ENCODE measurements at places on chromosomes 12 and 14. TPM values are rescaled to one million over a fixed set of nuclear protein-coding genes. Genes with fewer than 3 reads are reported as not detected.

Gene SYNDIG1L
- 1.9 TPM for total RNA-seq

Gene TPPP2
- total RNA-seq = not detected

- H3K27ac ChIP-seq = no peak overlapping the region
- H3K36me3 ChIP-seq = no peaks in the 10 kb centered on the region
- no peak overlapping the region for H3K4me3 ChIP-seq
Observed at GRCh38 chr12:1869145-1869544, 48.8 kb downstream of the LRTM2 start.

- H3K27me3 ChIP-seq = no peaks in the 10 kb centered on the region
- H3K4me3 ChIP-seq = no peak overlapping the region
- no peak for DNase-seq
- no peaks in the 10 kb centered on the region for H3K4me1 ChIP-seq
- no peak overlapping the region for H3K27ac ChIP-seq
- no peaks in the 10 kb centered on the region for H3K36me3 ChIP-seq
Observed at GRCh38 chr14:104598039-104598909, 6.3 kb downstream of the TMEM179 start.

DNA sequence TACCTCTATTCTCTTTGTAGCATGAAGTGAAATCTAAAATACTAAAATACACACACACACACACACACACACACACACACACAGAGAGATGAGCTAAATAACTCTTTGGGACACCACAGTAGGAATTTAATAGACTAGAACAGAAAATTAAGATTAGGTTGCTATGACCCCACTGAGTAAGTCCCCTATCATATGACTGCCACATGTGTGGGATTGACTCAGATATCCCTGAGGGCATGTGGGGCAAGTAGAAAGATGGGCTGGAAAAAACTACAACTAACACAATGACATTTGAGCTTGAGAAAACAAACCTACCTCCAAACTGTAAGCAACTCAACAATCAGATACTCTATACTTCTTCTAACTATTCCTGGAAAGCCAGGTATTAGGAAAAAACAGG is 27.0 kb downstream of the SLC25A21 start:
- no peaks in the 10 kb centered on the region for H3K27me3 ChIP-seq
- DNase-seq = no peak
- no peak overlapping the region for H3K27ac ChIP-seq
- peaks cover 8% of the 10 kb centered on the region for H3K4me1 ChIP-seq

DNA sequence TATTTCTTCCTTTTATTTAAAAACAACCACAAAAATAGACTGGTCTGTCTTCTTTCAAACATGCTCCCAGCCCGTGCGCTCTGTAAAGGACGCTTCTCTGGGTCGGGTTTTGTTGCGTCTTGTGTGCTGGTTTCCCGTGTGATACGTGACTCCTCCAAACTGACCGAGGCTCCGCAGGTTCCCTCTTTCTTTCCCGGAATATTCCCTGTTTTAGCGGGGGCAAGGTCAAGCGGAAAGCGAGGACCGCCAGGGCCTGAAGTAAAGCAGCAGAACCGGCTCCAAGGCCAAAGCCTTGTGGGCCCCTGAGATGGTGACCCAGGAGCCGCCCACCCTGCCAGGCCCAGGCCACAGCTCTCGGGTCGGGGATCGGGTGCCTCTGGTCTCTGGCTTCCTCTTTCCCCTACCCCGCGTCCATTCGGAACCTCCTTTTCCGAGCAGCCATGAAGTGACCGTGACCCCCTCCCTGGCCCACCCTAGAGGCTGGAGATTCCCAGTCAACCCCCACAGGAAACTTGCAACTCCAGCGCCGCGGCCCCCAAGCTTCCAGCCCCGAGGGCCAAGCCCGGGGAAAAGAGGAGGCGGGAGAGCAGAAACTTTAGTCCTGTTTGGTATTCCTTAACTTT is 885 bp upstream of the HOXC10 start:
- no peak overlapping the region for H3K4me3 ChIP-seq
- peaks cover 26% of the 10 kb centered on the region for H3K4me1 ChIP-seq
- no peak for DNase-seq
- no peaks in the 10 kb centered on the region for H3K36me3 ChIP-seq
- H3K27ac ChIP-seq = no peak overlapping the region

- no peak overlapping the region for H3K4me3 ChIP-seq
- peaks cover 3% of the 10 kb centered on the region for H3K4me1 ChIP-seq
- no peak for DNase-seq
- no peaks in the 10 kb centered on the region for H3K36me3 ChIP-seq
- peaks cover 6% of the 10 kb centered on the region for H3K27me3 ChIP-seq
Observed at GRCh38 chr12:106910202-106910601, 45.5 kb upstream of the TMEM263 start.

DNA sequence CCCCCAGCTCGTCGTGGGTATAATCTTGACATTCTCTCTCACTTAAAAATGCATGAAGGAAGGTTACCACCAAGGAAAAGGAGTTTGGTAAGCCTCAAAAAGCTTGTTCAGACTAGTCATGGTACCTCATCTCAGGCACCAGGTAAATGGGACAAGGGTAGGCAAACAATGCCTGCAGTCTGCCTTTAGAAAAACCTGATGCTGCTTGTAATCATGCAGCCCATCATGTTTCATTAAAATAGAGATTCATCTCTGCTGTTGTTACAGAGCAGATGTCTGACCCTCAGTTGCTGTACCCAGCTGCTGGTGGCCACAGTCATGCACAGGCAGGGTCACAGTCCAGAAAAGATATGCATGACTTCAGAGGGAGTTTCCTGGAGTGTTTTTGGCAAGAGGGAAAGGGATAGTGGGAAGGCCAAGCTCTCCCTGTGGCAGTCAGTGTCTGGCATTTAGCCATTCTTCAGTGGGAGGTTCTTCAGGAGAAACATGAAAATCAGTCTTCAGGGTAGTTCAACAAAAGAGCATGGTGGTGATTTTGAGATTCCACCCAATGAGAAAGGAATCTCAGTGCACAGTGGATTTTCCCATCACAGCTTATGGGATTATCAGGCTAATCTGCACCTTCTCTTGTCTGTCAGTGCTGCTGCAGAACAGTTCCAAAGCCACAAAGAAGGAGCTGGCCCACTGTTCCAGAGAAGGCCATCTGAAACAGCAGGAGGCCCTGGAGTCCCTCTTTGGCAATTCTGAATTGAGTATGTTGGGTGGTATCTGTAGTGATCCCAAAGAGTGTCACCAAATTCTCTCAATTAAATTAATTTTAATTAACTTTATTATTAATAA is 202.7 kb upstream of the FRMD6 start:
- H3K4me1 ChIP-seq = 0 out of 2 replicates have a peak, but pooled peaks cover 2% of the 10 kb centered on the region
- no peak overlapping the region for H3K4me3 ChIP-seq
- H3K36me3 ChIP-seq = no peaks in the 10 kb centered on the region
- no peak for DNase-seq
- H3K27ac ChIP-seq = no peak overlapping the region
